Activated T-helper 17 cell treated with anti-CD3 and anti-CD28 coated beads, Interleukin-2, amount 50 U/mL, for 72 hours (primary cell): ENCODE measurements at places on chromosomes 12 and 14. TPM values are rescaled to one million over a fixed set of nuclear protein-coding genes. Genes with fewer than 3 reads are reported as not detected.

Gene PSMC1
- total RNA-seq: 139 TPM

Gene MYF6
- total RNA-seq: not detected

Gene TCHP
- 9.8 TPM for total RNA-seq

Gene TCL1A
- total RNA-seq: not detected

Gene CCNB1IP1
- total RNA-seq: 53.5 TPM

Gene ZDHHC22
- not detected for total RNA-seq

Gene ANKRD33
- total RNA-seq: not detected

Gene PAWR
- 1.2 TPM for total RNA-seq

Gene HCAR3
- not detected for total RNA-seq

Gene KERA
- not detected for total RNA-seq

Gene DENND5B
- total RNA-seq: 0.58 TPM

Gene PPM1H
- not detected for total RNA-seq

Gene TSHR
- 0.50 TPM for total RNA-seq

Gene PTHLH
- total RNA-seq: not detected

Gene RACGAP1
- 145 TPM for total RNA-seq

Gene CACNA2D4
- 23.0 TPM for total RNA-seq

Gene BCL11B
- total RNA-seq: 51.4 TPM

Gene KRT80
- total RNA-seq: not detected

Gene IPO8
- total RNA-seq: 48.8 TPM

Gene GDF3
- total RNA-seq: not detected

Gene OR9K2
- not detected for total RNA-seq
